Activated CD4-positive, alpha-beta T cell treated with anti-CD3 and anti-CD28 coated beads, Interleukin-2, amount 10 ng/mL, durations not matched to agents 24 days and 14 days (primary cell): ENCODE measurements at places on chromosomes 7 and 10.
A peak's percentile ranks its signal among the peaks of the same experiment; 100 is the strongest.

DNA sequence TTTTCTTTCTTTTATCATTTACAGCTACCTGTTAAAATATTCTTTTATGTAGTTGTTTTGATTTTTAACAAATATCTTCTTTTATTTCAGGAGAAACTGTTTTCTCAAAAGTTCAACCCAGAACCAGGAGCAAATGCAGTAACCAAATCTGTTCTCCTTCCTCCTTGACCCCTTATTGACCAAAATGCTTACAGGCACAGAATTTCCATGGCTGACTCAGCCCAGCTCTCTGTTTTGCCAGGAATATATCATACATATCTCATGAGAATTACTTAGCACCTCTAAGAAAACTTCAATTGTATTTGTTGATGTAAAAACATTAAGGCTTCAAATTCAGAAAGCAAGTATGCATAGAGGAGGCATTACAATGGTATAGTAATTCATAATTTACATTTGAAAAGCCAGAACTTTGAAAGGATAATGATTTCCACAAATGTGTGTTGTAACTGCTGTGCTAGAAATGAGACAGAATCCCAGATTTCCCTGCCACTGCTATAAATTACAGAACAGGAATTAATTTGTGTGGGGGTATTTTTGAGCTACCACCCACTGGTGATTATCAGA is 2.2 kb downstream of the GSAP start:
- DNase-seq, result no peak

- peak; percentile 76 for DNase-seq
Measured at GRCh38 chr10:79052291-79053080, 16.3 kb upstream of the ZMIZ1 start.

DNA sequence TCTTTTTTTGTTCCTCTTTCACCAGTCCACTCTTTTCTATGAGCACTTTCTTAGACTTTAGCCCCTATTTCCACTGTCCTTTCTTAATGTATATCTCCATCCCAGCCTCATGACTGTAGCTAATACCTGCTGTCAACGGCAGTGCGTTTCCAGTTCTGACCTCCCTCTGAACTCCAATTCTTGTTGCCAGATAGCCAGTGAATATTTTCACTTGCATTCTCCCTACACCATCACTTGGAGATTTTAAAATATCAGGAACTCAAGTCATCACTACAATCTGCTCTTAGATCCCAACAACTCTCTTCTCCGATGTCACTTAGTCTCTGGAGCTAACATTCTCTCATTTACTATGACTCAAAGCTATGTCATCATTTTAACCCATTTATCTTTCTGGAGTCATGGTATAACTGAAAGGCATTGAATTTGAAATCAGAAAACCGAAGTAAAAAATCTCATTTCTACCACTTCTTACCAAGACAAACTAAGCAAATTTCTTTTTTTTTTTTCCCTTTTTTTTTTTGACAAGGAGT is 5.1 kb upstream of the SLC16A12 start:
- no peak for DNase-seq

- no peak for DNase-seq
Measured at GRCh38 chr10:29714096-29714874, 79.5 kb upstream of the SVIL start.

- DNase-seq, result no peak
Measured at GRCh38 chr7:146826329-146826728, 709.7 kb downstream of the CNTNAP2 start.

GRCh38 chr7:129923709-129924108 is 29.1 kb downstream of the UBE2H start:
- no peak for DNase-seq

- no peak for DNase-seq
Measured at GRCh38 chr10:77592946-77593636, 44.5 kb downstream of the KCNMA1 start.

DNA sequence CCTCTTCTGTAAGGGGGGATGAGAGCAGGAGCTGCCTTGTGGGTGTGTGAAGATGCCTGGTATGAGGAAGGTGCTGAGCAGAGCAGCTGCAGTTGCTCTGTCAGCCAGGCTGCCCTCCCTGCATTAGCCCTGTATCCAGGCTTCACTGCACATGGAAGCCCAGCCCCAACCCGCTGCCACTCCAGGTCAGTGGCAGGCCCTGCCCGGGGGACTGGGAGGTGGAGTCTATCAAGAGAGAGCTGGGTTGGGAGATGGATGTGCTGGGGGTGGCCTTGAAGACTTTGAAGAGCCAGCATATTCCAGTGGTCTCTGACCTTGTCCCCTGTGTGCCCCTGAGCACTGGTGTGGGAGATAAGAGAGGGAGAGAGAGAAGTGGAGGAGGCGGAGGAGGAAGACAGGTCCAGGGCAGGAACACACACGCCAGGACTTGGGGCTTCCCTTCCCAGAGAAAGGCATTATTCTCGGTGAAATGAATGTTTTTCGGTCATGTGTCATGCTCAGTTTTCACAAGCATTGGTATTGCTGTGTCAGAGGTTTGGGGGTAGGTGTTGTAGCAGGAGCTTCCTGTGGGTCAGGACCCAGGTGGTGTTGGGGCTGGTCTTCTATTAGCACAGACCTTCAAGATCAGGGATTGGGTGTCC is 2.6 kb downstream of the PPIF start:
- DNase-seq, result peak; percentile 60

GRCh38 chr10:6503171-6503570 is 76.9 kb downstream of the PRKCQ start:
- DNase-seq, result no peak

DNA sequence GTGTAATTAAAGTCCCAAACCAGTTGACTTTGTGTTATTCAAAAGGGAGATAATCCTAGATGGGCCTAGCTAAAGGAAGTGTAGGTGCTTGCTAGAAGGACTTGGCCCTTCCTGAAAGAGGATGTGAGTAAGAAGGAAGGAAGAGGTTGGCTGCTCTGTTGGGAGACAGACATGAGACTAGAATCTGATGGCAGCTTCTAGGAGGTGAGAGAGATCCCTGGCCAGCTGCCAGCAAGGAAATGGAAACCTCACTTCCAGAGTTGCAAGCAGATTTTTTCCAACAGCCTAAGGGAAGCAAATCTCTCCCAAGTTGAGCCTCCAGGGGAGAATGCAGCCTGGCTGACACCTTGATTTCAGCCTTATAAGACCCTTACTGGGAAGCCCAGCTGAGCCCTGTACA is 368.4 kb upstream of the ZMIZ1 start:
- DNase-seq, result no peak
